ENCODE measurements at places on chromosomes 12 and 14.

GRCh38 chr14:65224799-65225198 is 122.5 kb upstream of the MAX start:
- DNase-seq = no peak

GRCh38 chr12:7096979-7097378 is 4.7 kb upstream of the C1R start:
- no peak for DNase-seq

DNA sequence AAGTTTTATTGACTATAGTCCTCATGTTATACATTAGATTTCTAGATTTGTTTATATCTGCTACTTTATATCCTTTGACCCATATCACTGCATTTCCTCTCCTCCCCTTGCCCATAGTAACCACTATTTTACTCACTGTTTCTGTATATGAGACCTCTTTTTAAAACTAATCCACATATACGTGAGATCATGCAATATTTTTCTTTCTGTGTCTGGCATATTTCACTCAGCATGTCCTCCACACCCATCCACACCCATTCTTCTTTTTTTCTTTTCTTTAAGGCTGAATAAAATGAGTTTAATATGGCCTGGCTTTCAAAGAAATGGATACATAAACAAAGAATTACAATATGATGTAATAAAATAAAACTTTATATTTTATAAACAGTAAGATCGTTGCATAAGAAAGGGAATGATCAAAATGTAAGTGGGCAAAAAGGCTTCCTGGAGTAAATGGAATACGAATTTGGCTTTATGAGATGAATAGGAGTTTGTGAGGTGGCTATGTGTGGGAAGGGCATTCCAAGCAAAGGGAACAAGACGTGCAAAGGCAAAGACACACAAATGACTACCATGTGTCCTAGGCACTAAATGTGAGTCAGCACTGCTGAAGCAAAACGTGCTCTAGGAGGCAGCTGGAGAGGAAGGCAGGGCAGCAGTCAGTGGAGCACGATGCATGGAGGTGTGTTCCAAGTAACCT is 53.2 kb upstream of the HIF1A start:
- peak; percentile 57 for DNase-seq

DNA sequence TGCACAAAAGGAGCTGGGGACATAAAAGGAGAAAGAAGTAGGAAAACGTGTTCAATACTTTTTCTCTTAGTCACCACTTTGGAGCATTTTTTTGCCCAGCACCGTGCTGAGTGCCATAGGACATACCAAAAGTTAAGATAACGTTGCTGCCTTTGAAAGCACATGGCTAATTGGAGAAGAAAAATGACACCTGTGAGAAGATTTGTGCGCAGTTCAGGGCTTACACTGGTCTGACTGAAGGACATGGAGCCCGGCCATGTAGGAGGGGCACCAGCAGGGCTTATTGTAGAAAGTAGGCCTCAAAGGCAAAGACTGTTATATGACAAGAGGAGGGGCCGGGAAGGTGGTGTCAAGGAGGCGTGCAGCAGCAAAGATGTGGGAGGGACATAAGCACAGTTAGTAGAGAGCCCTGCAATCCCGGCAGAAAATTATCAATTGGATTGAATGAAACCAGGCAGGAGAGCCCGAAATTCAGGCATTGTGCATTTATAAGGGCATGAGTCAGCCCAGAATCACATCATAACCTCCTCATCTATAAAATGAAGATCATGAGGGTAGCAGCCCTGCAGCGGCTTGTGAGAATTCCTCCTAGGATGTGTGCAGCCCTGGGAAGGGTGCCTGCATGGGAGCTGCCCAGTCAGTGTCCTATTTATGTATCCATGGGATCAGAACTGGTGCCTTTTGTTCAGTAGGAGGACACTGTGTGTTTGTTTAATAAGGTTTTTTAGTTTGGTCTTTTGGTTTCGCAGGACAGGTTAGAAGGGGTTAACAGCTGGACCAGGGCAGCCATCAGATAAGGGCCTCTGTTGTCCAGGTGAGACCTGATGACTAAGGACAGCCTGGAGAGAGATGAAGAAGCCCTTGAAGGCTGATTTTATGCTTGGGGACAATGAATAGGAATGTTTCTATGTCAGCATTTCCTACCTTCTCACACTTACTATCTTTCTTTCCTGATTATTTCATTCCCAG is 122.4 kb downstream of the GPR135 start:
- DNase-seq = no peak

DNA sequence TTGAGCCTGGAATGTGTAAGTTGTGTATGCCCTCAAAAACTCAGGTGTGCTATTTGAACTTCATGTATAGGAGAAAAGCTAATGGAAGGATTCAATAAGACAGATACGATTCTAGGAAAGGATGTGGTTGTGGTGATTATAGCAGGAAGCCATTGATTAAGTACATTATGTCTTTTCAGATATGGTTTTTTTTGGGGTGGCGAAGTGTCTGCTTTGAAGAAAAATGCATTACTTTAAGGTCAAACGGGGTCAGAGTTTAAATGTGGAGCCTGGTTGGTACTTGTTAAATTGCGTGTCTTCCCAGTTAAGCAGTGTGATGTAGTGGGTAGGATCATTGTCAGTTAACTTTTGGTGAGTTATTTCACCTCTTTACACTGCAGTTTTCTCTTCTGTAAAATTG is 13.0 kb upstream of the NUP107 start:
- DNase-seq = no peak

- DNase-seq = no peak
Observed at GRCh38 chr14:78248501-78249090, 78.4 kb downstream of the NRXN3 start.

DNA sequence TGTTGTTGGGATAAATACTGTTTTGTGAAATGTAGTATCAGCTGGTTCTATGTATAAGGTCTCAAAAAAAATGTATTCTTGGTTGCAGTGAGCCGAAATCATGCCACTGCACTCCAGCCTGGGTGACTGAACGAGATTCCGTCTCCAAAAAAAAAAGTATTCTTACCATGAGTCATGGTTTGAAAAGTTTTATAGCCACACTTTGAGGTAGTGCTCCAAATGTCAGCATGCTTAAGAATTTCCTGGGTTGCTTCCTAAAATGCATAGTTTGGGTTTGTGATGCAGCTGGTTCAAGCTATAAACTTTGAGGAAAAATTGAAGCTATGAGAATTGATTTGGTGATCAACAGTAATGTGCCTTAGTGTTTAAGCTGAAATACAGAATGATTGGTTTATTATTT is 48.0 kb downstream of the ETNK1 start:
- DNase-seq = peak; percentile 43

DNA sequence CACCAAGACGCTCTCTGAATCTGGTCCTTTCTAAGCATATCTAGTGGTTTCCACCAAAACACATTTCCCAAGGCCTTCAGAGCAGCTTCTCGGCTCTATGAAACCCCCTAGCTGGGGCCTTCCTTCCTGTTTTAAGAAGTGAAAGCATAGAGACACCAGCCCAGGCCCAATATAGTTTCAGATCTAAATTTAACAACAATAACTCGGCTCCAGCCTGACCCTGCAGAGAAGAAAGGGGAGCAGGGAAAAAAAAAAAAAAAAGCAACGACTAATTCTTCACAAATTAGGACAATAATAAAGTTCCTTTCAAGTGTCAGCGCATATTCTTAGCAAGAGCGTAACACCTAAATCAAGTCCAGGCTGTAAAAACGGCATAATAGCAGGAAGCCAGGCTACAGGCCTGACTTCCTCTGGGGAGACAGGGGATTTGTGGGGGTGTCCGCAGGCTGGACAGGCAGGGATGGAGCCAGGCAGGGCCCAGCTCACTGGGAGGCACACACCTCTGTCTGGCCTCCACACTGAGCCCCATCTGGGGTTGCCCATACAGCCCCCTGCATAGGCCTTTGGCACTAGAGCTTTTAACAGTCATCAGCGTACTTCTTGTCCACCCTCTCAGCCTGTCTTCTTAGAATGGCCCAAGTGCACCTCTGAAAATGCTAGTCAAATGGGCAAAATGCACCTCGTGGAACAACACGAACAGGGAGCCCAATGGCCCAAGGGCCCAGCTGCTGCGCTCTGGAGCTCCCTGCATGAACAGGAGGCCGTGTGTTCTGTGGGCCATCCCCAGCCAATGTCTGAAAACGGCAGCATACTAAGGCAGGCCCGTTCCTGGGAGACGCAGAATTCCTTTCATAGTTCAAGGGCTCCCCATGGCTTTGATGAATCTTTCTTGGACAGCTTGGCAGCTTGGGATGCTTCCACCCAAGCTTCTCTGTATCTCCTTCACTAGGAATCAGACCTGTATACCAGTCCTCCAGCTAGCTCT is 772.9 kb downstream of the MED13L start:
- no peak for DNase-seq

GRCh38 chr12:131574395-131574771 is 136.5 kb upstream of the SFSWAP start:
- DNase-seq = no peak

- DNase-seq = no peak
Observed at GRCh38 chr14:98665007-98665406, 607.0 kb downstream of the BCL11B start.

GRCh38 chr12:9597365-9597764 is 10.4 kb downstream of the KLRB1 start:
- no peak for DNase-seq
